Adrenal gland (tissue), 19 donors: ENCODE measurements at places on chromosomes 12 and 14. TPM values are rescaled to one million over a fixed set of nuclear protein-coding genes. Genes with fewer than 3 reads are reported as not detected.

CMA1 gene
- not detected for polyA plus RNA-seq

KRT74 gene
- not detected for polyA plus RNA-seq

CELA1 gene
- 0.80 TPM for polyA plus RNA-seq

L3HYPDH gene
- polyA plus RNA-seq: 23.2 TPM

MGAT4C gene
- 0.51 TPM for polyA plus RNA-seq

TSPAN8 gene
- 4.3 TPM for polyA plus RNA-seq

OTX2 gene
- polyA plus RNA-seq: not detected

KRT77 gene
- polyA plus RNA-seq: not detected

DPPA3 gene
- polyA plus RNA-seq: not detected

CRACR2A gene
- 1.2 TPM for polyA plus RNA-seq

GPRC5D gene
- polyA plus RNA-seq: not detected

PRPH gene
- 9.6 TPM for polyA plus RNA-seq

AREL1 gene
- polyA plus RNA-seq: 13.4 TPM

PRB2 gene
- not detected for polyA plus RNA-seq

REM2 gene
- polyA plus RNA-seq: 0.09 TPM

CCDC184 gene
- 6.2 TPM for polyA plus RNA-seq

A2ML1 gene
- not detected for polyA plus RNA-seq

GALNT16 gene
- polyA plus RNA-seq: 16.3 TPM

BEST3 gene
- 3.3 TPM for polyA plus RNA-seq

GLS2 gene
- polyA plus RNA-seq: 5.3 TPM

RNASE3 gene
- polyA plus RNA-seq: 0.31 TPM

CCDC196 gene
- polyA plus RNA-seq: not detected

PRH1 gene
- polyA plus RNA-seq: 4.9 TPM

DAO gene
- polyA plus RNA-seq: not detected

AQP2 gene
- polyA plus RNA-seq: 81.0 TPM

KRT83 gene
- polyA plus RNA-seq: not detected

AKAP5 gene
- polyA plus RNA-seq: 0.10 TPM

MEG3 gene
- polyA plus RNA-seq: 8,129 TPM

FGF6 gene
- polyA plus RNA-seq: not detected

SLCO1B1 gene
- polyA plus RNA-seq: not detected

FAM90A1 gene
- polyA plus RNA-seq: 0.30 TPM

MYF6 gene
- polyA plus RNA-seq: not detected

CLEC4C gene
- polyA plus RNA-seq: not detected

STX2 gene
- 19.6 TPM for polyA plus RNA-seq
